ENCODE measurements at places on chromosomes 5 and 9.

- peak; percentile 85 for DNase-seq
Observed at GRCh38 chr9:122122903-122123632, 30.0 kb upstream of the TTLL11 start.

GRCh38 chr5:1315018-1315708 lies 20.3 kb upstream of the TERT start:
- peak; percentile 25 for DNase-seq

DNA sequence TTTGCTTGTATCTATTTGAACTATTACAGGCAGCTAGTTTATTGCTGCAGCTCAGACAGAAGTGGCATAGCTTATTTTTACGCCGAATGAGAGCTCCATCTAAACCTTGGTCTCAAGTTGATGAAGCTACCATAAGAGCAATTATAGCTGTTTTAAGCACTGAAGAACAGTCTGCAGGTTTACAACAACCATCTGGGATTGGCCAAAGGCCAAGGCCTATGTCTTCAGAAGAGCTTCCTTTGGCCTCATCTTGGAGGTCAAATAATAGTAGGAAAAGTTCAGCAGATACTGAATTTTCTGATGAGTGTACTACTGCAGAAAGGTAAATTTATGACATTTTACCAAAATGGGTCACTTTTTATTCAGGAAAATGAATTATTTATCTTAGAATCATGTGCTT lies 67.9 kb downstream of the YTHDC2 start:
- DNase-seq: no peak

DNA sequence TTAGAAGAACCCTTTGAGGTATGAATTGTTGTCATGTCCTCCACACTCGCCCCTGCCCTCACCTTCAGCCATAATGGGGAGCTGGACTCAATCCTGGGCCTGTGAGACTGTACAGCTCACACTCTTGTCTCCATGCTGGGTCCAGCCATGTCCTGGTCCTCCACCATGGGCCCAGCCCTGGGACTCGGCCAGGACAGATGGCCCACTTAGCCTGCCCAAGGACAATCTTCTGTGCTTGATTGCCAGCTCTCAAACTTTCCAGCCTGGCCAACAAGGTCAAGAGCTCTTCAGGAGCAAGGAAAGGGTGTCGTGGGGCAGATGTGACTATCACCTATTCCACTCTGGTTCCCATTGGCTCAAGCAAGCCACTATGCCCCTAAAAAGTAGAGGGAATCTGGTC lies 90.8 kb downstream of the HRH2 start:
- no peak for DNase-seq

GRCh38 chr5:130078661-130079060 lies 174.4 kb downstream of the CHSY3 start:
- DNase-seq: no peak

GRCh38 chr9:130920233-130920632 lies 18.8 kb downstream of the FIBCD1 start:
- DNase-seq: no peak

DNA sequence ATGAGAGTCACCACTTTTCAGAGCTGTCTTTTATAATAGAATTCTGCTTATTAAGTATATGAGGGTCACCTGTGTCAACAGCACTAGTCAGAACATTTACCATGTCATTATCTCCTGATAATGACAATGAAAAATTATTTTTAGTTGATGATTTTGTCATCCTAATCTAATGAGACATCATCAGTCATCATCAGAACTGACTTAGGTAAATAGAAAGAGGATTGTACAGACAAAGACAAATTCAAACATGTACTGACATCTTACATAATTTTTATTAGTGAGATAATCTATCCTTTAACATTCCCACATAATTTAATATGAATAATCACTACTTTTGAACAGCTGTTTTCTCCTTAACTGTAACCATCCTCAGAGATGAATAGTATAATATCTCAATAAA lies 22.6 kb downstream of the CDH9 start:
- no peak for DNase-seq

DNA sequence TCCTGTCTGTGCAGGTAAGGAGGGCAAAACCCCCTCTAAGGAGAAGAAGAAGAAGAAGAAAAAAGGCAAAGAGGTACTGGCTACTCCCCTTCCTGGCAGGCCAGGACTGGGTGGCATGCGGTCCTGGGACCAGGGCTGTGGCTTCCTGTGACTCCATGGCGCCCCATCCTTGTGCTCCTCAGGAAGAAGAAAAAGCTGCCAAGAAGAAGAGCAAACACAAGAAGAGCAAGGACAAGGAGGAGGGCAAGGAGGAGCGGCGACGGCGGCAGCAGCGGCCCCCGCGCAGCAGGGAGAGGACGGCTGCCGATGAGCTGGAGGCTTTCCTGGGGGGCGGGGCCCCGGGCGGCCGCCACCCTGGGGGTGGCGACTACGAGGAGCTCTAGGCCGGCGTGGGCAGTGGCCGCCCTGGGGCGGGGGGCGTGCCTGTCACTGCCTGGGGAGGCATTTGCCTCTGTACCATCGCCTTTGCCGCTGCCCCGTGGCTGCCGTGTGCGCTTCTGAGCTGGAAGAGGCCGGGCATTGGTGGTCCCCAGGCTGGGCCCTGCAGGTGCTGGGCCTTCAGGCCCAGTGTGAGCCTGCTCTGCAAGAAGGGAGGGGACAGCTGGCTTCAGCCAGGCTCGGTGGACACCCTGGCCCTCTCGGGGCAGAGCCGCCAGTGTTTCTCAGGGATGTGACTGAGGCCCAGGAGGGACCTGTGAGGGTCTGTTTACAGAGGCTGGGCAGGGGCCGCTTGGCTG lies 2.0 kb upstream of the AJM1 start:
- no peak for DNase-seq

GRCh38 chr5:61991430-61991829 lies 314.6 kb upstream of the KIF2A start:
- no peak for DNase-seq

GRCh38 chr9:1722404-1722803 lies 292.7 kb upstream of the SMARCA2 start:
- no peak for DNase-seq

GRCh38 chr9:122265149-122265915 lies 650 bp downstream of the MRRF start:
- DNase-seq: no peak

DNA sequence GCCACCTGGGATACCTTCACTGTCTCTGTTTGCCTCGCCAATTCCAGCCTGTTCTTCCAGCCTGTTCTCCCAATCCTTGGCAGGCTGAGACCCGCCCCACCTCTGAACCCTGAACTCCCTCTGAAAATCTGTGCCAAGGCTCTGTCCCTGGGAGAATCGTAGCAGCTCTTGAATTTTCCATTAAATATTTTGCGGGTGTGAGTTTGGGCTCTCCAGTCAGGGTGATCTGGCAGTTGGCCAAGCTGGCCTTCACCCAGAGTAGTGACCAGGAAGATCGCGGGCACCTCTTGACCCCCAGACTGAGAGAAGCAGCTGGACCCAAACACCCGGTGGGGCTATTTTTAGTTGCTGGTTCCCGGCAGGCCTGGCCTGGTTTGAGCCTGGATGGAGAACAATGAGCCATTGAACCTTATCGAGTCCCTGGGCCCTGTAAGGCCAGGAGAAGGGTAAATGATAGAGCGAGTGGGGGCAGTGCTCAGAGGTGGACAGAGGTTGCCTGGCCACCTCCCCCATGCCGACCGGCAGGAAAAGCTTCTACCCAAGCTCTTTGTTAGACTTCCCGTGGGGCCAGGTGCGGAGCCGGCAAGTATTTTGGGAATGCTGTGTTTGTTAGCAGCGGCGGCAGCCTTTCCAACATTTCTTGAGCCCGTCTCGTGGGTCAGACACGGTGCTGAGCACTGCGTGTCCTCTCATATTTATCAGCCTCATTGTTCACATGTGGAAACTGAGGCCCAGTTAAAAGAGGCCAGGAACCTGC lies 146.2 kb downstream of the RGS3 start:
- DNase-seq: no peak

GRCh38 chr5:127580731-127581130 lies 63.3 kb downstream of the PRRC1 start:
- no peak for DNase-seq

GRCh38 chr5:1875281-1875842 lies 7.4 kb downstream of the IRX4 start:
- DNase-seq: no peak

DNA sequence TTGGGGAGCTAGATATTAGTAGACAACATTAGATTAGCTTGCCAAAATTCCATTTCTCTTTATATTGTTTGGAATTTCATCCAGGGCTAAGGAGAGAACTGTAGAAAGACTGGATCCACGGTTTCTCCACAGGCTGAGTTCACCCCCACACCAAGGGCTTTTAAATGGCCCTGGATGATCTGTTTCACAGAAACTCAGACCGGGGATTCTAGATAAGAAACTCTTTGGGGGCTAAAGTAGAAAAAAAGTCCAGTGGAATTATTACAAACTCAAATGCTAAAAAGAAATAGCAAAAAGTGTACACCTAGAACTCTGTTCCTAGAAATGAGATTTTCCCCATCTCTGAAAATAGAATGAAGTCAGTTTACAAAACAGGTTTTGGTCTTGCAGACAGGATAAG lies 80.9 kb downstream of the SUSD1 start:
- no peak for DNase-seq

GRCh38 chr9:88738709-88739108 lies 203.7 kb downstream of the NXNL2 start:
- DNase-seq: no peak

- DNase-seq: no peak
Observed at GRCh38 chr5:1235379-1235778, 10.2 kb downstream of the SLC6A18 start.

Measured in activated T-cell treated with anti-CD3 and anti-CD28 coated beads, Interleukin-2, amount 50 U/mL, for 24 hours (primary cell).